Calu3 (cell line): ENCODE measurements at places on chromosomes 12 and 14.

- no peak for DNase-seq
Observed at GRCh38 chr14:54173802-54174201, 217.2 kb upstream of the BMP4 start.

DNA sequence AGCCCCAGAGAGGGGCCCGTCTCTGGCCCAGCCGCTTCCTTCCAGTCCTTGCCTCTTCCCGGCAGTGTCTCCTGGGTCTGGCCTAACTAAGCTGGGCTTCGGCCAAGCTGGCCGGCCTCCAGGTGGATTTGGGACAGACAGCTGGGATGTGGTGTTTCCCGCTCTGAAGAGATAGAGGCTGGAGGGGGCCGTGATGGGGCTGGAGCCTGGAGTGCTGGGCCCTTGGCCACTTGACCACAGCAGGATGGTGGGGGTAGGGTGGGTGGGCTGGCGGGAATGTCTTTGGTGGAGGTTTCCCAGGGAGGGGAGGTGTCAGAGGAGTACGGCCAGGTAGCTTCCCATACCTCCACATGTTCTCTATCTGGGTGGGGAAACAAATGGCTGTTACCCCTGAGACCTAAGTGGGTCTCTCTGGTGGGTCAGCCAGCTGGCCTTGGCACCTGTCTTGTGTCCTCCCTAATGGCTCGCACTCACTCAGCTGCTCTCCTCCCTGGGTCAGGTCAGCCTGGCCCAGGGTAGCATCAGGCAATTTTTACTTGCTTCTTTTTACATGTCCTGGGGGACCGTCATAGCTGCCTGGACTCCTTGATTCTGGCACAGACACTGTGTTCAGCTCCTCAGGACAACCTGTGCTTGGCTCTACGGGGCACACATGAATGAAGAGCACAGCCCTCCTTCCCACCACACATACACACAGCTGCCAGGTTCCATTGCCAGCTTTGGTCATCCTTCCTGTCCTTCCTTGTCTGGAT lies 19.8 kb upstream of the PGF start:
- DNase-seq = no peak

DNA sequence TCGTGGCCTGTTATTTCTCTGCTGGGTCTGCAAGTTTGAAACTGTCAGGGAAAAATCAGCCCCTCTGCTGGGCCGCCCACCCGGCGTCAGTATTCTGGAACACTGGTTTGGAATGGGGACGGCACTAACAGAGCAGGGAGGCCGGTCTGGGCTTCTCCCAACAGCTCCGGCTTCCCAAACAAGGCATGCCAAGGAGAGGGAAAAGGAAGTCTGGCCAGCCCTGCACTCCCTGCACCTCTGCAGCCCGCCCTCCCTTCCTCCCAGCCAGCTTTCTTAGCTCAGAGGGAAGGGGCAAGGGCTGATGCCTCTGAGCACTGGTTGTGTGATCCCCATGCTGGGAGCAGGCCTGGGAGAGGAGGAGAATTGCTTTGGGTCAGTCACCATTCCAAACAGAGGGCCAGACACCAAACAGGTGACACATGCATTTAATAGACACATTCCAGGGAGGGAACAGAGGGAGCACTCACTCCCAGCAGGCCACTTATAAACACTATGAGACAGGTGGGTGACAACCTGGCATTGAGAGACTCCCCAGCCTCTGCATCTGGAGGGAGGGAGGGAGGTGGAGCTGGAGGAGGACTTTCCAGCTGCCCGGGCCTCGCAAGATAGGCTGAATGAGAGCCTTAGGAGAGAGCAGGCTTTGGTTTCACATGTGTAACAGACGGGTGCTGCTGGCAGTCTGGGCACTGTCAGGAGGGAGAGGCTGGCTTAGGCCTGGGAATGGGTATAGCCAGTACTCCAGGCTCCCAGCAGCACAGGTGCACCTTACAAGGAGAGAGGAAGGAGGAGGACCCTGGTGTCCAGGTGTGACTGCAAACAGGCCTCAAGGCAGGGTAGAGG lies 10.3 kb downstream of the KRT75 start:
- no peak for DNase-seq

DNA sequence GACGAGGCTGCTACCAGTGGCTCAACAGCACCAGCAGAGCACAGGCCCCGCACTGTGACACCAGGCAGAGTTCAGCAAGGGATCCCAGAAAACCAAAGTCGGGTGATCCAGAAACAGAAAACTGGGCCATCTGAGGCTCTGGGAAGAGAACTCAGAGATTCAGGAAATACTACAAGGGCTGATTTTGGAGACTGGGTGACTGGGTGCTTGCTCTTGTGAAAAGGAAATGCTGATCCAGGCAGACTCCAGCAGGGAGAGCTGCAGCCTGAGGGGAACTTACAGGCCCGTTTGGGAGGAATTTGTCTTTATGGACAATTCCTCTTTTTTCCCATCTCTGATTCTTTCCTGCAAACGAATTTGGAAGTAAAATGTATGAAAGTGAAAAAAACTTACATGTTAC lies 28.2 kb downstream of the FOXN3 start:
- no peak for DNase-seq

DNA sequence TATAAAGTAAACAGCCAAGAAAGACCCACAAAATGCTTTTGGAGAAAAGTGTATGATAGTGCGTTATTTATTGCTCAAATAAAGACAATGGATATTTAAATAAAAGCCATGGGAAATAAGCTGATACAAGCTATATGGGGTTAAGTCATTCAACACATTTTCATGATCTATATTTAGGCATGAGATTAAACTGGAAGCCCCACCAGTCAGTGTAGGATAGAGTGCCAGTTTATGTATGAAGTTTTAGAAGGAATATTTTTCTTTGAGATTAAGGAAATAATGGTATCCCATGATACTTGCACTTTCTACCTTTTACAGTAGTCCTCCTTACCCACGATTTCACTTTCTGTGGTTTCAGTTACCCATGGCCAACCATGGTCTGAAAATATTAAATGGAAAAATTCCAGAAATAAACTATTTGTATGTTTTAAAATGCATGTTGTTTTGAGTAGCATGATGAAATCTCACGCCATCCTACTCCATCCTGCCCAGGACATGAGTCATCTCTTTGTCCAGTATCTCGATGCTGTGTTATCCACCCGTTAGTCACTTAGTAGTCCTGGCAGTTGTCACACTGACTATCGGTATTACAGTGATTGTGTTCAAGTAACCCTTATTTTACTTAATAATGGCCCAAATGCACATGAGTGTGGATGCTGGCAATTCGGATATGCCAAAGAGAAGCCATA lies 22.3 kb downstream of the SYT1 start:
- DNase-seq = peak; percentile 33

GRCh38 chr12:20319366-20319765 lies 49.0 kb upstream of the PDE3A start:
- DNase-seq = no peak

DNA sequence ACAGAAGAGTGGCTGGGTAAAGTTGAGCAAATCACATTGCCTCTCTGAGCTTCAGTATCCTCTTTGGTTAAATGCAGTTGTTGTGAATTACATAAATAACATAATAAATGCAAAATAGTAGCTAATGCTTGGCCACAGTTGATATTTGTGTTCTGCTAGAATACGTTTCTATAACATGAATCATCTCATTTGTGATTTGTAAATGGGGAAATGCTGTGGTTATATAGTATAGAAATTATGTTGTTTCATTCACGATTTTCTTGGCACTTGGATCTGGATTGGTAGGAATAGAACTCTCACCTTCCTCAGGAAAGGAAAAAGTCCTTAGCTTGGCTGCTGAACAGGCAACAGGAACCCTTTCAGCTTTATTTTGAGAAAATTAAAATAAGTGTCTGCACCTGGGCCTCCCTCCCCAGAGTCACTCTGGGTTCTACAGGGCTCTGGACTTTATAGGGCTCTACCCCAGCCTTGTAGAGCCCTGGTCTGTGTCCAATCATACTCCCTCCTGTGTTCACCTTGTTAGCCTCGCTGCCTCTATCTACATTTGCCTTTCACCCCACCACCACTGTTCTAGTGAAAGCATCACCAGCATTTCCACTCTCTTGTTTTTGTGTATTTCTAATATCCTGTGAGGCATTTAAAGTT lies 107.7 kb upstream of the BCAT1 start:
- DNase-seq = no peak

- peak; percentile 80 for DNase-seq
Observed at GRCh38 chr14:69013943-69014782, 35.1 kb upstream of the ACTN1 start.

DNA sequence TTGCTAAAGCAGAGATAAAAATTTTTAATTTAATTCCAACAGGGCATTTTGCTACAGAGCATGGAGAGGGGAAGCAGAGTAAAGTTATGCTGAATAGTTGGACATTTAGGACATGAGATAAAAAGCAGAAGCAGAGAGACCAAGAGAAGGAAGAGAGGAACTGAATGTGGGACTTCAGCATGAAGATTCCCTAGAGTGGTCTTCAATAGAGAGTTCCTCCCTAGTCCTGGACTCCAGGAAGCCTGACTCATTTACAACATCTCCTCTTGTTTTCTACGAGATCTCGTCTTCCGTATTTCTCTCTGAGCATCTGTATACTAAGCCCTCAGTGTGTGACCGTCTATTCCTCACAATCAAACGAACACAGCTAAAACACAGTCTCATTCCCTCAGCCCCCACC lies 35.2 kb upstream of the IFT81 start:
- no peak for DNase-seq

- DNase-seq = peak; percentile 93
Observed at GRCh38 chr12:121776190-121777098, 17.0 kb downstream of the RHOF start.

- no peak for DNase-seq
Observed at GRCh38 chr14:50524060-50524459, 8.3 kb downstream of the MAP4K5 start.

DNA sequence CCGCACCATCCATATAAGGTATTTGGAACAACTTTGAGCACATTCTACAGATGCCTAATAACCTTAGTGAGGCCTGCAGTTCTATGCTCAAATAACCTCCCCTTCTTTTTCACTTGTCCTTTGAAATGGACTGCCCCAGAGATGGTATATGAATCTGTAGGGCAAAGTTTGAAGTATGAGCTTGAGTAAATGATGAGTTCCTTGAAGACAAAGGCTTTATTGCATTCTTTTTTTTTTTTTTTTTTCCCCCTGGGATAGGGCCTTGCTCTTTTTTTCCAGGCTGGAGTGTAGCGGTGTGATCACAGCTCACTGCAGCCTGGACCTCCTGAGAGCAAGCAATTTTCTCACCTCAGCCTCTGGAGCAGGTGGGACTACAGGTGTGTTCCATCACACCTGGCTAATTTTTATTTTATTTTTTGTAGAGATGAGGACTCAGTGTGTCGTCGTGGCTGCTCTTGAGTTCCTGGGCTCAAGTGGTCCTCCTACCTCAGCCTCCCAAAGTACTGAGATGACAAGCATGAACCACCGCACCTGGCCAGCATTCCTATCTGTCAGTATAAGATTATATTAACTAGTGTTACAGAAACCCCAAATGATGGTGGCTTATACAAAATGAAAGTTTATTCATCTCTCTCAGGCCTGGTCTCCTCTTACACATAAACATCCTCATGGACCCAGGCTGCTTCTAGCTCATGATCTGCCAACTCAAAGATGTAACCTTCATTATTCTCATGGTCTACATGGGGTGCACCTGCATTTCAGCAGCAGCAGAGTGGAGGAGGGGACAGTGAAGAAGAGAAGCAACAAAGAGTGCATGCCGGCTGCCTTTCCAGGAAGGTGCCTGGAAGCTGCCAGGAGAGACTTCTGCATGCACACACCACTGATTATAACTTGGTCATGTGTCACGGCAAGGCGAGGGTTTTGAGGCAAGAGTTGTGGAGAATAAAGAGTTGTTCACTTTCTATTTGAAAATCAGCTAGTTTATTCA lies 101.4 kb downstream of the DUSP16 start:
- DNase-seq = no peak

DNA sequence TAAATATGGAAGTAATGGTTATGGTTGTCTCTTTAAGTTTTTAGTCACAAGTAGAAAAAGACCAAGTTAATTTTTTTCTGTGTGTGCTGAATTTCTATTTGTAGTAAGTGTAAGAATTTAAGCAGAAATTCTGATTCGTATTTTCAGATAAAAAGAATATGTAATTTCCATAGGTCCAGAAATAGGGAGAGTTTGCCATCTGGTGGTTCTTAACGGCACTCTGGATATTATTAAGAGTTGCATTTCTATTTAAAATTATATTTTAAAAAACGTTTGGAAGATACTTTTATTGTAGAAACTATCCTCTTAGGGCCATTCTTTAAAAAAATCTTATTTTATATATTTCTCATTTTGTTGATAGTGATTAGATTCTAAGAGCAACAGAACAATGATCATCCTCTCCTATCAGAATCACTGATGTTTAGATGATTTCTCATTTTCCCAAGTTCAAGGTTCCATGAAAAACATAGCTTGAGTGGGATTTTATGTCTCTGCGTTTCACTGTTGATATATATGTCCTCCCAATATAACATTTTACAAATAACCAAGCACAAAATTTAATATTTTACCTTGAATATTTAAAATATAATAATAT lies 88.3 kb downstream of the LRRK2 start:
- peak; percentile 1 for DNase-seq

- DNase-seq = no peak
Observed at GRCh38 chr12:4331221-4331620, 10.2 kb downstream of the TIGAR start.

DNA sequence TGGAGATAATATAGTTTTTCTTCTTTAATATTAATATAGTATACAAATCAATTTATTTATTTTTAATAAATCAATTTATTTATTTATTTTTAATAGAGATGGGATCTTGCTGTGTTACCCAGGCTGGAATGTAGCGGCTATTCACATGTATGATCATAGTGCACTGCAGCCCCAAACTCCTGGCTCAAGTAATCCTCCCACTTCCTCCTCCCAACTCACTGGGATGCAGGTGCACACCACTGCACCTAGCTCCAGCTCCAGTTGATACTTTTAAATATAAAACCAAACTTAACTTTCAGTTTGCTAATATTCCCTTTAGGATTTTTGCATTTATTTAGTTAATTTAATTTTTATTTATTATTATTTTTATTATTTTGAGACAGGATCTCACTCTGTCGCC lies 8.6 kb downstream of the GOLGA5 start:
- no peak for DNase-seq

GRCh38 chr12:10243818-10244520 lies 31.3 kb downstream of the GABARAPL1 start:
- no peak for DNase-seq

GRCh38 chr12:117646520-117646919 lies 285.1 kb upstream of the NOS1 start:
- no peak for DNase-seq

- no peak for DNase-seq
Observed at GRCh38 chr12:106154751-106155273, 16.1 kb upstream of the NUAK1 start.

- DNase-seq = peak; percentile 32
Observed at GRCh38 chr12:128818065-128819022, 5.4 kb downstream of the SLC15A4 start.

GRCh38 chr12:15200641-15201040 lies 20.6 kb downstream of the RERG start:
- no peak for DNase-seq

GRCh38 chr12:54565986-54566544 lies 16.7 kb downstream of the PDE1B start:
- DNase-seq = no peak
